ENCODE measurements at places on chromosomes 2 and 18.

DNA sequence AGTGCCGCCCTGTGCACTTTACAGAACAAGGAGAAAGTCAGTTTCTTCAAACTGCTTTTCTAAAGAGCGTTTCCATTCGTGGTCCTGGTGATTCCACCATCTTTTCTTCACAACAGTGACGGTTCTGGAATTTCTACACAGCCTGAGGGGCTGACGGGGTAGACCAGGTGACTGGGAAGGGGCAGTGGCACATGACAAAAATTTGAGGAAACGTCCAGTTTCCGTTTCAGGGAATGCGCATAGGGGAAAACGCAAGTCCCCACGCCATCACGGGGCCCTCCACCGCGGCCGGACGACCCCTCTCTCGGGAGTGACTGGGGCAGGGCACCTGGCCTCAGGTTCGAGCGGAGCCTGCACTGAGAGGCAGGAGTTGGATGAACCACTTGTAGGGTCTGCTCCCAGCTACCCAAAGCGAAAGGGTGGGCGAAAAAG is 980 bp upstream of the SPTBN1 start:
- no peak for DNase-seq

- DNase-seq = no peak
Observed at GRCh38 chr2:97742381-97742847, 29.0 kb downstream of the ZAP70 start.

- DNase-seq = no peak
Observed at GRCh38 chr2:99818842-99819241, 323.5 kb downstream of the AFF3 start.

GRCh38 chr2:104286841-104287240 is 567.1 kb upstream of the POU3F3 start:
- no peak for DNase-seq

DNA sequence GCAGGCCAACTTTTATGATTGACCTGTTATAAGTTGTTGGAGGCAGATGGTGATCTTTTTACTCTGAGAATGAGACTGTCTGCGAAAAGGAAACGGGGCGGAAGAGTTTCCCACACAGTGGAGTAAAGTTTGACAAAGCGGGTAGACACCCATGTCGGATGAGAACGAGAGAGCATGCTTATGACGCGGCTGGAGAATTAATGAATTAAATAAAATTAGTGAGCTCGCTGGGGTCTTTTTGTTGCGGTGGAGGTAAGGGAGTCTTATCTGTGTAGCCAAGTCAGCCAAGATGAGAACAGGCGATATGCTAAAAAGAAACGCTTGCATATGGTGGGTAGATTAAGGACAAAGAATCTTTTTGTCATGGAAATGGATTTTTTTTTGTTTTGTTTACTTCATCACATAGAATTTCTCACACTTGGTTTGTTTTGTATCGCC is 1.8 kb downstream of the SALL3 start:
- DNase-seq = no peak

DNA sequence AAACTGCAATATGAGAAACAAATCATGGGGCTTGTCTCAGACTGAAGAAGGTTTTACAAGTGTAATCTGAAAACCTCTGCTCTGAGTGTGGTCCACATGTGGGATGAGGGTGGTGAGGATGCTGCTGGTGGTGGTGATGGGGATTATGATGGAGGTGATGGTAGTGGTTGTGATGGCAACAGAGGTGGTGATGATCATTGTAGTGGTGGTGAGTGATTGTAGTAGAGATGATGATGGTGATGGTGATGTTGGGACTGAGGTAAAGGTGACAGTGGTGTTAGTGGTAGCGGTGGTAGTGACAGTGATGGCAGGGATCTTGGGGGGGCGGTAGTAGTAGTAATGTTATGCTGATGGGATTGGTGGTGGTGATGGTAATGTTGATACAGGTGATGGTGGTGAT is 217.8 kb downstream of the ANAPC1 start:
- no peak for DNase-seq

- DNase-seq = peak; percentile 8
Observed at GRCh38 chr2:226337941-226338600, 461.5 kb downstream of the IRS1 start.

GRCh38 chr2:221549143-221549542 is 23.0 kb downstream of the EPHA4 start:
- peak; percentile 36 for DNase-seq

GRCh38 chr2:69755862-69756467 is 14.0 kb downstream of the ANXA4 start:
- peak; percentile 76 for DNase-seq

GRCh38 chr2:128038411-128038810 is 10.6 kb upstream of the SAP130 start:
- DNase-seq = no peak

DNA sequence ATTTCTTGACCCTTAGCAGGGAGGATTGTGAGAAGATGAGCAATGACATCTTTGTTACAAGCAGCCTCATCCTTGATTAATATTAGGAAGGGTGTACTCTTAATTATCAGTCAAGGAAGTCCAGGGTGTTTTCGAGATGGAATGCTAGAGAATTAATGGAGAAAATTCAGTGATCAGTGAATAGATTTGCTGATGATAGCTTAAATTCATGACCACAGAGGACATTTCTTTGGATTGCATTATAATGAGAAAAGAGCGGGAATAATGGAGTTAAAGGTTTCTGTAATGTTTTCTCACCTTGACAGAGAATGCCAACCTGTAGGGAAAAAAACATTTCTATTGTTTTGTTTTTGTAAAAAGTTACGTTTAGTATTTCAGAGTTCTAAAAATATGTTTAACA is 249.9 kb downstream of the LTBP1 start:
- DNase-seq = no peak

- no peak for DNase-seq
Observed at GRCh38 chr2:203732092-203732952, 25.9 kb downstream of the CD28 start.

GRCh38 chr18:22921772-22922171 is 11.4 kb upstream of the RBBP8 start:
- DNase-seq = no peak

- peak; percentile 49 for DNase-seq
Observed at GRCh38 chr18:68316636-68317035, 398.3 kb downstream of the TMX3 start.

GRCh38 chr2:205701509-205701908 is 19.2 kb downstream of the NRP2 start:
- DNase-seq = no peak

GRCh38 chr2:240432430-240432819 is 3.0 kb upstream of the GPC1 start:
- DNase-seq = no peak

GRCh38 chr2:73020657-73021370 is 50.7 kb downstream of the SFXN5 start:
- peak; percentile 77 for DNase-seq

GRCh38 chr2:232117413-232117812 is 155.9 kb downstream of the DIS3L2 start:
- DNase-seq = no peak

DNA sequence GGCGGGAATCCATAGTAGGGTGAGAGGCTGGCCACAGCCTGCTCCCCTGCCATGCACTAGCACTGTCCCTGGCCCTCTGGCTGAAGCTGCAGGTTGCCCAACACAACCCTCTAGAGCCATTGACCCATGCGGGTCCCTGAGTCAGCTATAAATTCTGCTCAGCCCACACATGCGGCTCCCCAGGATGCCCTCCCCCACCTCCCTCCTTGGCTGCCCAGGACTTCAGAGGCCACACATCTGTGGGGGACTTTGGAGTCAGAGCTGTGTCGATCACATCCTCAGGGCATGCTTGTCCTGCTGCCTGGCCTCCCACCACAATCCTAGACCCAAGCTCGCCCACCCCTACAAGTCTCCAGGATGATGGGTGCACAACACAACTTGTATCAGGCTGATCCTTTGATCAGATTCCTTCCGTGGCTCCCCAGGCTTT is 97.0 kb downstream of the TFCP2L1 start:
- no peak for DNase-seq

DNA sequence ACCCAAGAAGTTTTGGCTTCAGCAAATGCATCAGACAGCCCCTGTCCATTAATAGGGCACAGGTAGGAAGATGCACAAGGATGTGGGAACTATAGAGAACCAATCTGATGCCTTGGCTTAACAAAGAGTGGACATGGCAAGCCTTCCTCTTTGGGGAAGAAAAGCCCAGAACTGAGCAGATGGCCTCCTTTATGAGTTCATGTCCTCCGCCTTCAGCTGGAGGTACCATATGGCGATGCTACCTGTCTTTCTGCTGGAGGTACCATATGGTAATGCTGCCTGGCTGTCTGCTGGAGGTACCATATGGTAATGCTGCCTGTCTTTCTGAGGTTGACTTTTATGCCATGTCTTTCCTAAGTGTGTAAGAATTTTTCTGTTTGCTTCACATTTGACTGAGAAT is 6.0 kb downstream of the RETREG2 start:
- no peak for DNase-seq

DNA sequence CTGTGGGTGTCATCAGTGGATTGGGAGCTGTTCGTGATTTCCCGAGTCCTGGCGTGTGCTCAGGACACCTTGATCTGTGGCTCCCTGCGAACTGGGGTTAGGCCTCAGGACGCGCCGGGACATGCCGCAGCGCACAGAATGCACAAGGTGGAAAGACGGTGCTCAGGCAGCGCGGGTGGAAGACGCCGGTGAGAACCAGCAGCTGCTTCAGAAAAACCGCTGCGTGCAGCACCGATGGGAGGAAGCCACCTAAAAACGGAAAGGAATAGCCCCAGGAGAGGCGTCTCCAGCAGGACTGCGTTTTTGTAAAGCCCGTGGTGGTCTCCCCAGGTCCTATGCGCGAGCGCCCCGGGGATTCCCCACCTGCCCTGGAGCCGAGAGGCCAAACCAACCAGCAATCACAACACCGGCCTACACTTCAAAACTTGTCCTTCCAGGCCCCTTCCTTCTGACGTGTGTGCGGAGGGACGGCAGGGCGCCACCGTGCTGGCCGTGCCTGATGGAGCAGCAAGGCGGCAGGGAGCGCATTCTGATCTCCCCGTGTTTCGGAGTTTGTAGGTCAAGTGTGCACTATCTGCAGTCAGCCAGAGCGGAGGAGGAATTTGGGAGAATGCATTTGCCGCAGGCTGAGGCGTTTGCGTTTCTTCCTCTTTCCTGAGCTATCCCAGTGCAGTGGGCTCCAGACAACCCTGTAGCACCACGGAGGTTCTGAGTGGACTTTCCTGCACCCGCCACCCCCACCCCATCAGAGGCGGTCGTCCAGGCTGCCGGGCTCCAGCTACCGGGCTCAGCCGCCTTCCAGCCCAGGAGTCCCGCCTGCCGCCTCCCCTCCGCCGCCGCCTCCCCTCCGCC is 32.2 kb downstream of the RTP5 start:
- no peak for DNase-seq

DNA sequence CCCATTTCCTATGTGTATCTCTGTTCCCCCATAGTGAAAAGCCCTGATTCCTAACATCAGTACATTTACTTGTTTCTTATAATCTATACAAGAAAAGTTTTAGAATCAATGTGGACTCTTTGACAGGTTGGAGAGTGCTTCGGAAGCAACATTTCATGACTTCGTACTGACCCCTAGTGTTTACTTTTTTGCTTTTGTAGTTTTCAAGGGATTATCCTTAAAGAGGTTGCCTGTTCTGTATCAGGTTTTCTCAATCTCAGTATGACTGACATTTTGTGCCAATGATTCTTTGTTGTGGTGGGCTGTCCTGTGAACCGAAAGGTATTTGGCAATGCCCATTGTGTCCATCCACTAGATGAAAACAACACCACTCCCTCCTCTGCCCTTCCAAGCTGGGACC is 43.3 kb upstream of the SERPINB2 start:
- peak; percentile 45 for DNase-seq

- no peak for DNase-seq
Observed at GRCh38 chr2:43515807-43516497, 79.9 kb downstream of the THADA start.

- DNase-seq = no peak
Observed at GRCh38 chr2:235685024-235685721, 191.3 kb downstream of the AGAP1 start.

- no peak for DNase-seq
Observed at GRCh38 chr2:232332940-232333259, 45.7 kb upstream of the ALPP start.

DNA sequence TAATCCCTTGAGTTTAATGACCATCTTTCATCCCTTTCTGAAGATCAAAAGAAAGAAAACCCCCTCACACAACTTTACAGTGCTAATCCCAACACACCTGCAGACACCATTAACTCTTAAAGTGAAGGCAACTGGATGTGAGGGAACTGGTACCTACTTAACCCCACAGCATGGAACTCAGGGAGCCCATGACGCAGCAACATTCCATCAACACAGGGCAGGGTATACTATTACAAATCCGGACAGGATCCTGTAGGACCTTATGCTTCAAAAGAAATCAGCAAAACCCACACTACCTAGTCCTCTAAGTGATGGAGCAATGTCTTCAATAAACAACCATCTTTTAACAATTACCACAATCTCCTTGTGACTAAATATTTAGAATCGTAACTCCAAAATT is 78.6 kb downstream of the FARSB start:
- no peak for DNase-seq

DNA sequence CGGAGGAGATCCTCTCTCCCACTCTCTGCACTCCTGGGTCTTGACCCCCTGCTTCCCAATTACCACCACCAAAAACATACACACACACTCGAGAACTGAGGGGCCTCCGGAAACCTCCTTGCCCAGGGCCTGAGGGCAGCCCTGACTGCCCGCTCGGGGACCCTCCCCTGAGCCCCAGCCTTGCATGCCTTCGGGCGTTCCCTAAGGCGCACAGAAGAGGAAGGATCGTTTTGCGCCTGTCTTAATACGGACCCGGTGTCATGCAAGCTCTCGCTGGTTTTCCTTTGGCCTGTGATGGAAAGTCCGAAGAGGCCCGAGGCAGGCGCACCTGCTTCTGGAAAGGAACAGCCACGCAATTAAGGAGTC is 19.8 kb downstream of the POU3F3 start:
- no peak for DNase-seq

DNA sequence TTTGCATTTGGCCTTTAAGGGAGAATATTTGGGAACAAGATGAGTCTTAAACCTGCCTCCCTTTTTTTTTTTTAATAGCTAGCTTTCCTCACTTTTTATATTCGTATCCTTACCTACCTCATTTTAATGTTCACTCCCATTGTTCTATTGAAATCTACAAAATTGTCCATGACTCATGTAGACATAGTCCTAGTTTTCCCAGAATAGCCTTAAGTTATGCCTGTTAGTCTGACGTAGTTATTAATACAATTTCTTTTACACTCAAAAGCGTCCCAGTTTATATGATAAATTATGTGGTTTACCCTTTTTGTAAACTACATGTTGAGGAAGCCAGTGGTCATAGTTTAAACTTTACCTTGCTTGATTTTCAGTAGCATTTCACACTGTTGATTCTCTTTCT is 73.4 kb downstream of the UBR3 start:
- DNase-seq = no peak

- no peak for DNase-seq
Observed at GRCh38 chr2:234174742-234175141, 124.2 kb downstream of the SPP2 start.

GRCh38 chr2:161241894-161242293 is 66.3 kb upstream of the PSMD14 start:
- no peak for DNase-seq

- no peak for DNase-seq
Observed at GRCh38 chr2:37405781-37406180, 61.4 kb downstream of the QPCT start.

- peak; percentile 78 for DNase-seq
Observed at GRCh38 chr2:31138037-31138962, at the start of gene GALNT14. GALNT14 (minus strand) TSS chr2:31138440; CDS start chr2:31138086, 354 bp downstream.

GRCh38 chr18:76426737-76427305 is 68.2 kb downstream of the ZNF516 start:
- peak; percentile 77 for DNase-seq
